Right ventricle myocardium superior (tissue), 1 donor: ENCODE measurements at places on chromosomes 16 and 17. TPM values are rescaled to one million over a fixed set of nuclear protein-coding genes. Genes with fewer than 3 reads are reported as not detected.
A peak's percentile ranks its signal among the peaks of the same experiment; 100 is the strongest.

DNA sequence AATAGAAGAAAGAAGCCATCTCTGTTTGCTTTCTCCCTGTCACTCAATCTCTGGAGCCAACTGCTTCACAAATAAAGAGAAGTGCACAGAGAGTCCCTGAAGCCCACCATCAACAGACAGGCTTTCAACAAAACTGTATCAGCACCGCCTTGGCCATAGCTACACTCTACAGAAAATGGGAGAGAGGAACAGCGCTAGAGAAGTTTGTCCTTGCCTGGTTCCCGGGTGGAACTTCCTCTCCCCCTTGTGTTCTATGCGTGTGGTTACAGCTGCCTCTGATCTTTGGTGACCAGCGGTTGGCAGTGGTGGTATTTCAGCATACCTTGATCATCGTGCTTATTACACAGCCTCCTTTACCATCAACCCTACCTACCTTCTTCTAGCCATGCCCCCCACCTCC is 91.4 kb upstream of the CCL2 start:
- DNase-seq = no peak

Gene CDYL2
- 2.9 TPM for total RNA-seq

Gene ARHGAP23
- total RNA-seq = 58.3 TPM

Gene ACSM2A
- total RNA-seq = not detected

DNA sequence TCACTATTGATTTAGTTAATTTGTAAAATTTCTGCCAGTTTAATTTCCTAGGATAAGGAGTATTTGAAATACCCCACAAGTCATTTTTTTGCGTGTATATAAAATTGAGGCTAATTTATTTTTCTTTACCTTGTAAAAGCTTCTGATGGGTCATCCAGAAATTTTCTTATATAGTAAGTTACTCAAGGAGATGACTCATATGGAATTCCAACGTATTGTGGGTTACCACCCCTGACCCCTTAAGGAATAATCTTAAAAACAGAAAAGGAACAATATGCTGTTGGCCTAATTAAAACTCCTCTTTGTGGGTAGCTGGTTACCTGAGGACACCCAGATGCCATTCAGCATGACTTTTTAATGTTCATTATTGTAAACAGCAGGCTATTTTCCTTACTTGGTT is 13.6 kb downstream of the HEATR6 start:
- DNase-seq = no peak

GRCh38 chr16:11450136-11450535 is 104.9 kb downstream of the RMI2 start:
- DNase-seq = no peak

Gene GLIS2
- total RNA-seq = 14.6 TPM

- DNase-seq = no peak
These were observed 15.1 kb upstream of the ABCA9 start for GRCh38 chr17:69075823-69076222.

DNA sequence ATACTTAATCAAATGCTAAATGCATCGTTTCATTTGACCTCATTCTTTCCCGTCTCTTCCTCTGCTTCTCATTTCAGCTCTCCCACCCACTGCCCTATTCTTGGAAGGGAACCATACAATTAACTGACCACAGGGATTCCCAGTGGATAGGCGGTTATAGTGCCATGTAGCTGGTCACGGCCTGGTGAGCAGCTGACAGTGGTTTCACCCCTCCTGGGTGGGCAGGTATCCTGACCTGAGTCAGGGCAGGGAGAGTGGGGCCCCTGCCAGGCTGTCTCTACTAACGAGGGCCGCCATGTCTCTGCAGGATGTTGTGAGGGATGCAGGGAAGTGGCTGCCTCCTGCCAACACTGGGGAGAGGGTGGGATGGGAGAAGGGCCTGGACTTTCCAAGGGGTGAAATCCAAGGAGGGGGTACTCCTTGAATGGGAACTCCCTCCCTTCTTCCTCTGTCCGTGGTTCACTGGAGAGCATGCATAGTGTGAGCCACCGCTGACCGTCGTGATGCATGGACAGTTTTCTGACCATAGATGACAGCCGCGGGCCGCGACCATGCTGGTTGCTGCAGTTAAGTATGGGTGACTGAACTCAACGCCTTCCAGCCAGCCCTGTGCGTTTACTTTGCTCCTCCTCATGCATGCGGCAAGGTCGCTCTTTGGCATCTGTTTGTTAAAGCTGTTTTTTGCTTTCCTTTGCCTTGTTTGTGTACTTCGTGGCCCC is 95.9 kb downstream of the RPTOR start:
- DNase-seq = no peak

Gene ACAP1
- total RNA-seq = 14.9 TPM

- DNase-seq = no peak
These were observed 163.4 kb downstream of the ZFHX3 start for GRCh38 chr16:72884573-72884972.

- DNase-seq = no peak
These were observed 32.7 kb downstream of the RHBDL3 start for GRCh38 chr17:32298298-32298697.

DNA sequence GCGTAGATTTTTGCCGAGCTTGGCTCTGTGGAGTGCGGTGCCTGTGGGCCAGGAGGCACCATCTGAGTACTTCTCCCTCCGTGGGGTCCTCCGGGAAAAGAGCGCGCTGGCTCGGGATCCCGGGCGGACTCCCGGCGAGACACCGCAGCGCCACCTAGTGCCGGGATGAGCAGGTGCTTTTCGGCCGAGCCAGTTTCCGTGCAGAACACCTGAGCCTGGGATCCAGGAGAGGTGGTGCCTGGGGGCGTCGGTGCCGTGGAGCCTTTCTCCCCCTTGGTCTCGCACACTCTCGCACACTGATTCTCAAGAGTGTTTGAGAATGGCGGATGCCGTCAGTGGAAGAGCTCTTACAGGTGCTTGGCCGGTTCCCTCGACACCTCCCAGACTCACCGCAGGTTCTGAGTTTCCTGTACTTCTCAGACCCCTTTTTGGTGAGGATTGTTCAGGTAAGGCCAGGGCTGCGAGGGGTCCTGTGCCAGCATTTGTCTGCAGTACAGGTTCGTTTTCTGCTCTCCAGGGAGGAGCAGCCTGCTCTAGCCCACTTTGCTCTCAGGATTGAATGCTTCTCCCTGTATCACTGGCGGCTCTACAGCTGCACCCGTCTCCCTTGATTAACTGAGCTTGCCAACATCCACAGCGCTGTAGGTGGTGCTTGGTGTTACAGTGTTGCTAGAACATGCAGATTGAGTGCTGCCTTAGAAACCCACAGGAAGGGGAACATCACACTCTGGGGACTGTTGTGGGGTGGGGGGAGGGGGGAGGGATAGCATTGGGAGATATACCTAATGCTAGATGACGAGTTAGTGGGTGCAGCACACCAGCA is 23.3 kb downstream of the TBCD start:
- DNase-seq = peak; percentile 83

Gene EVPLL
- not detected for total RNA-seq

DNA sequence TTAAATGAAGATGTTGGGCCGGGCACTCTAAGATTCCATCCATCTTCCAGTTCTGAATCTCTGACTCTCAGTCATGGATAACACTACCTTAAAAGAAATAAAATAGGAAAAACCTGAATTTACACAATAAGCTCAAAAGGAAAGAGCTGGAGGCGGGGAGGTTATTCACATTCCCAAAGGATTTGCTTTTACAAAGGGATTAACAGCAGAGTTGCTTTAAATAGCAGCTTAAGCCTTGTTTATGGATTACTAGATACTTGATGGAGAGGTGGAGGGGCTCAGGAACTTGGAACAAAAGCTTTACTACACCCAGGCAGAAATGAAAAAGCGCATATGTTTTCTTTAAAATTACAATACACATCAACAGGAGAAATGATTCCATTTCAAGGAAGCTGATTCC is 84.5 kb downstream of the XYLT1 start:
- DNase-seq = no peak

DNA sequence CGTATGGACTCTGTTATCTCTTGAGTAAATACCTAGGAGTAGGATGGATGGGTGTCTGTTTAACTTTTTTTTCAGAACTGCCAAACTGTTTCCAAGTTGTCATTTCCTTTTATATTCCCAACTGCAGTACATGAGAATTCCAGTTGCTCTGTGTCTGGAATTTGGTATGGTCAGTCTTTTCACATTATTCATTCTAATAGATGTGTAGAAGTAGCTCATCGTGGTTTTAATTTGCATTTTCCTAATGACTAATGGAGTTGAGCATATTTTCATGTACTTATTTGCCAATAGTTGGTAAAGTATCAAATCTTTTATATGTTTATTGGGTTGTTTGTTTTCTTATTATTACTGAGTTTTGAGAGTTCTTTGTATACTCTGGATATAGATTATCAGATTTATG is 27.0 kb downstream of the MRTFB start:
- no peak for DNase-seq

GRCh38 chr16:31455601-31456314 is 3.5 kb upstream of the ARMC5 start:
- DNase-seq = no peak

DNA sequence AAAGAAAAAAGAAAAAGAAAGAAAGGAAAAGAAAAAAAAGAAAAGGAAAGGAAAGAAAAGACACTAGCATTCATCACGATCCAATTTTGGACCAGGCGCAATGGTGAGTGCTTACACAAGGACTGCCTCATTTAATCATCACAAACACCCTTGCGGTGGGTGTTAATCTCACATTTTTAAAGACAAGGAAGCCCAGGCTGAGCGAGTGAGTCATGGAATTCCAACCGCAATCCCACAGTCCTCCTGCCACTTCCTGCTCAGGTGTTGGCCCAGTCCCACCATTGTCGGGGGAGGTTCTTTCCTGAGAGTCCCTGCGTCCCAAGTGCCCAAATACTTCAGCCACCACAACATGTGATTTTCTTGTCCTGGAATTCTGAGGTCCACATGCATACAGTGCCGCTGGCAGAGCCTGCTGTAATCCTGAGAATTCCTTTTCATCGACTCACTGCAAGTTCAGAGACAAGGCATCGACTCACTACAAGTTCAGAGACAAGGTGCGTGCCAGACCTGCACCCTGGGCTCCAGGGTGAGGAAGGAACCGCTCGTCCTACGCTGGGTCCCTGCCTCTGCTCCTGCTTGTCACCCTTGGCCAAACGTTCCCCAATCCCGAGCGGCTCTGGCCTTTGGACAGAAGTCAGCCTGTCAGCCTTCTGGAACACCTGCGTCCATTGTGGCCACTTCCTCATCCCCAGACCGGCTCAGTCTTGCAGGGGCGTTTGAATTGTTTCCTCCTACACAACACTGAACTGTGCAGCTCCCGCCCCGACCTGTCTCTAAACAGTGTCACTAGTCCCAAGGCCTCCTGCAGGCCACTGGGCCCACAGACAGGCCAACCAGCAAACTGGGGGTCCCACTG is 5.8 kb downstream of the ZG16B start:
- DNase-seq = no peak

DNA sequence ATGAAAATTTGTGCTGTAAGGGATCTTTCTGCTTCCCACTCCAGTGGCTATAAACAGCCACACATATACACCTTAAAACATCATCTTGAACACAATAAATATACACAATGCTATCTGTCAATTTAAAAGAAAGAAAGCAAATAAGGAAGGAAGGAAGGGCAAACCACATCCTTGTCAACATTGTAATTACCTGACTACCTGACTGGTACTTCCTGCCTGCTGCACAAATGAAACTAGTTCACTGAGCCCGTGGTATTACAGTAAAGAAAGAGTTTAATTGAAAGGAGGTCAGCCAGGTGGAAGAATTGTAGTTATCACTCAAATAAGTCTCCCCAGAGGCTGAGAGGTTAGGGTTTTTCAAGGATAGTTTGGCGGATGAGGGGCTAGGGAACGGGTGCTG is 344.4 kb upstream of the ASIC2 start:
- no peak for DNase-seq

DNA sequence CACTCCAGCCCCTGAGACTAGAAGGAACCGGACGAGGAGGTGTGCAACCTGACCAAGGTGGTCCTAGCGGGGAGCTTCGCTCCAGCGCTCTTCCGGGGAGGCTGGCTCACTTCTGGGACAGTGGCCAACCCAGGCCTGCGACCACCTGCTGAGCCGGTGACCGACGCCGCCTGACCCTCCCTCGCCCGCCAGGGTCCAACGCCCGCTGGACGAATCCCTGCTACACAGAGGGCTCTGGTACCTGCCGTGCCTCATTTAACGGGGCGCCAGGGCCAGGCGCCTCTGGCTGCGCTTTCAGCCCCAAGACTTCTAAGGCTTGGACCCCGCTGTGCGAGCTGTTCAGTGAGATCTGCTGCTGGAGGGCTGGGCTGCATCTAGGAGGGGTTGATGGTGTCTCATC is 99.5 kb upstream of the KCNJ18 start:
- DNase-seq = no peak

Gene ENPP7
- total RNA-seq = not detected

Gene ZNF597
- 1.5 TPM for total RNA-seq

- peak; percentile 75 for DNase-seq
These were observed 1.1 kb upstream of the TFAP4 start for GRCh38 chr16:4273858-4274311.

GRCh38 chr17:48352630-48353029 is 77.4 kb downstream of the SKAP1 start:
- no peak for DNase-seq

GRCh38 chr17:33079201-33079600 is 87.6 kb downstream of the SPACA3 start:
- no peak for DNase-seq

DNA sequence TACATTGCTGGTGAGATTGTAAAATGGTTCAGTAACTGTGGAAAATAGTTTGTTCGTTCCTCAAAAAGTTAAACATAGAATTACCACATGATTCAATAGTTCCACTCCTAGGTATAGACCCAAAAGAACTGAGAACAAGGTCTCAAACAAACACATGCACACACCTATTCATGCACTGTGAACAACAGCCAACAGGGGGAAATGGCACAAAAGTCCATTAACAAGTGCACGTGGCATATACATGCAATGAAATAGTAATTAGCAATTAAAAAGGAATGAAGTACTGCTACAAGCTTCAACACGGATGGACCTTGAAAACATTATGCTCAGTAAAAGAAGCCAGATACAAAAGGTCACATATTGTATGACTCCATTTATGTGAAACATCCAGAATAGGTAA is 23.8 kb downstream of the SDK2 start:
- no peak for DNase-seq

DNA sequence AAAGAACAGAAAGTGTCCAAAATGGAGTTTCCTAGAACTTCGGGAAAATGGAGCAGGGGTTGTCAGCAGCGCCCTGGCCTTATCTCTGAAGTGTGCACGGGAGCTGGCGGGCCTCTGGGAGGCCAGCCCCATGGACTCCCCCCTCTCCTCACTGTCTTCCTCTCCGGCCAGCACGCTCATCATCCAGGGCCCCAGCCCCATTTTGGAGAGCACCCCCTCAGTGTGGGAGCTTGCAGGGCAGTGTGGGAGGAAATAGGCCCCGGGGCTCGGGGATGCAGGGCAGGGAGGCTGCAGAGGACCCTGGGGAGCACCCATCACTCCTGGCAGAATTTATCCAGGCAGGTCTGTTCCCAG is 4.9 kb upstream of the PABPN1L start:
- DNase-seq = no peak

- DNase-seq = no peak
These were observed 4.0 kb downstream of the EFNB3 start for GRCh38 chr17:7709031-7709430.

Gene TNS4
- not detected for total RNA-seq

Gene C17orf75
- total RNA-seq = 18.3 TPM
